ENCODE measurements at places on chromosomes 13 and 19.
A peak's percentile ranks its signal among the peaks of the same experiment; 100 is the strongest.

GRCh38 chr19:6752256-6753177 lies 13.0 kb downstream of the TRIP10 start:
- DNase-seq, result peak; percentile 89

GRCh38 chr19:44345959-44346358 lies 10.5 kb downstream of the ZNF112 start:
- DNase-seq, result no peak

GRCh38 chr19:45137179-45137761 lies 23.5 kb downstream of the NKPD1 start:
- no peak for DNase-seq

- no peak for DNase-seq
Observed at GRCh38 chr13:32017474-32017873, 14.1 kb upstream of the FRY start.

DNA sequence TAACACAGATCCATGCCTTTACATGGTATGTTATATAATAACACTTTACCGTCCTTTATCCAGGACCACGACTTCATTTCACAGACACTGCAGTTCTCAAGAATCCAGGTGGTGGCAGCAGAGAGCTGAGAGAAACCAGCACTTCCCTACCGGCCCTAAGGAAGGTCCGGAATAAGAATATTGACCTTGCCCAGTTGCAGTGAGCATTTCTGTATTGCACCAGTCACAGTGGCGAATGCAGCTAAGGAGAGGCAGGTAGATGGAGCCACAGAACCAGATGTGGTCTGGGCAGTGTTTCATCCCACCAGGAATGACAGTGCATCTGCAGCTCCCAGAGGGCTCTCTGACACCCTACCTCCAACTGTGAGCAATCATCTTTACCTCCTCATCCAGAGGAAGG lies 44.6 kb downstream of the ZNF787 start:
- DNase-seq, result peak; percentile 64

DNA sequence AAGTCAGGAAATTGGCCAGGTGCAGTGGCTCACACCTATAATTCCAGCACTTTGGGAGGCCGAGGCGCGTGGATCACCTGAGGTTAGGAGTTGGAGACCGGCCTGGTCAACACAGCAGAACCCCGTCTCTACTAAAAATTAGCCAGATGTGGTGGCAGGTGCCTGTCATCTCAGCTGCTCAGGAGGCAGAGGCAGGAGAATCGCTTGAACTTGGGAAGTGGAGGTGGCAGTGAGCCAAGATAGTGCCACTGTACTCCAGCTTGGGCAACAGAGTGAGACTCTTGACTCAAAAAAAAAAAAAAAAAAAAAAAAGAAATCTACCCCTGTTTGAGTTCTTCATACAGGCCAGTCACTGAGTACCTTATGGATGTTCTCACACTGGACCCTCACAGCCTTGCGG lies 42.0 kb downstream of the SLC15A1 start:
- no peak for DNase-seq

GRCh38 chr19:42279902-42280814 lies 11.1 kb downstream of the CIC start:
- DNase-seq, result peak; percentile 90

DNA sequence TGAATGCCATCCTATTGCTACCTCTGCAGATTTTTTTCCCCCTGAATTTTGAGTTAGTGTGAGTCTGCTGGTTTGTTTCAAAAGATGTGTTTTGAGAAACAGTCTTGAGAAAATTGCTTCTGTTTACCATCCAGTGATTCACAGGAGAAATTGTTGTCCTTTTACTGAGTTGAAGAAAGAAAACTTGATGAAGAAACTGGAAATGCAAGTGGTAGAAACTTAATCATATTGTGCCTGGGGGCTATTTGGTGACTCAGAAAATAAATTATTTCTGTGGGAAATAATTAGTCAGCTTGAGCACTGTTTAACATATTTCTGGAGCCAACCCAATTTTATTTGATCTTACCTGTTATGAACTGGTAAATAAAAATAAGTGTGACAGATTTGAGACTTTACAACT lies 35.4 kb downstream of the PAN3 start:
- no peak for DNase-seq

DNA sequence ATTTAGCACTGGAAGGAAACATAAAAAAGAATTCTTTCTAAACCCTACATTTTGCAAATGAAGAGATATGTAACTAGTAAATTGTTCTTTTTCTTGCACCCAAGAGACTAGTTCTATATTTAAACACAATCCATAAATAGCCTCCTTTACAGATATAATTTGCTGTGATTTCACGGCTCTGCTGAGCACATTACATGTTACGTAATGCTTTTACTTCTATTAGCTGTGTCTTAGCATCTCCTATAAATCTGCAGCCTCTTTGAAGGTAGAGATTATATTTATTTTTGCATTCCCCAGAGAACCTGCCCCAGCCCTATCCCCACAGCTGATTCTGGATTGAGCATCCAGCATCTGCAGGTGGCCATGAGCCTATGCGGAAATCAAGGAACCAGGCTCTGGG lies 32.2 kb downstream of the LACC1 start:
- no peak for DNase-seq

GRCh38 chr19:6076675-6077463 lies 33.4 kb downstream of the RFX2 start:
- peak; percentile 29 for DNase-seq

DNA sequence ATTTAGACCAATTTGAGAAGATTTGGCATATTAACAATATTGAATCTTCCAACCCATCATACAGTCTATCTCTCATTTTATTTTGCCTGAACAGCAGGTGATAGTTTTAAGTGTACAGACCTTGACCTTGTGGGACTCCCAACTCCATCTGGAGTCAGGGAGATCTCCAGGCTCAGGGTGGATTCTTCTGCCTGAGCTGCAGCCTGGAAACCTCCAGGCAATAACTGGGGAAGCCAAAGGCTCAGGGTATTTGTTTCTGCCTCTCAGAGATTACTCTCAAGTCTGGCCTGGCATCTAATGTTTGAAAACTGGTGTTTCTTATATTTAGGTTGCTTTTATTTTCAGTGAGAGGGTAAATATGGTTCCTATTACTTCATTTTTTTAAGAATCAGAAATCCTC lies 102.1 kb upstream of the C1QTNF9B start:
- no peak for DNase-seq

- DNase-seq, result no peak
Observed at GRCh38 chr13:26976313-26976712, 195.3 kb downstream of the USP12 start.

- no peak for DNase-seq
Observed at GRCh38 chr13:89862011-89862690, 1485.3 kb upstream of the MIR17HG start.

DNA sequence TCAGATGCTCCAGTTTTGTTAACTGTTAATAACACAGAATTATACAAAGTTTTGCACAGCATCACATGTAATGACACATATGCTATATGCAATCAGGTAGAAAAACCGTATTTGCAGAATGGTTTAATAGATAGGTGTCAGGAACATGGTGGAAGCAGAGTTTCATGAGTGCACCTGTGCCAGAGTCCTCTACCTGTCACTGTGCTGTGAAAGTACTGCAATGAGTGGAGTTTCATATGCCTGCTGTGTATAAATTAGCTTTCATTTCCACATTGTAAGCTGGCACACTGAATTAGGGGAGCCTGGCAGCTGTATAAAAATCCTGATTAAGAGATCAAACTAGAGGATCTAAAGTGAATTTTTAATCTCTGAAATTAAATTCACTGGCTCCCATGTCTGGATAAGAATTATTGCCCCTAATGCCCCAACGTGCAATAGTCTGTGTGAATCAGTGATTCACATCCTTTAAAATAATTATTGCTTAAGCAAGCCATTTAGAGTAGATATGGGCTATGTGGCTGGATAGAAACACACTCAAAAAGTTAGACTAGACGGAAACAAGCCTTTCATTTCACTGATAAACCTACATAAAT lies 8.5 kb upstream of the EEF1AKMT1 start:
- DNase-seq, result no peak

GRCh38 chr19:51607077-51607476 lies 23.1 kb downstream of the SIGLEC5 start:
- DNase-seq, result peak; percentile 38

- peak; percentile 92 for DNase-seq
Observed at GRCh38 chr19:48872884-48873475, 759 bp downstream of the PPP1R15A start.

Data from left colon (tissue), 2 donors.